ENCODE measurements at places on chromosomes 13 and 19.
A peak's percentile ranks its signal among the peaks of the same experiment; 100 is the strongest.

- no peaks in the 10 kb centered on the region for H3K4me1 ChIP-seq
- no peaks in the 10 kb centered on the region for H3K27me3 ChIP-seq
- no peaks in the 10 kb centered on the region for H3K36me3 ChIP-seq
Measured at GRCh38 chr13:80334597-80335260, 6.2 kb downstream of the SPRY2 start.

- H3K27me3 ChIP-seq = no peaks in the 10 kb centered on the region
- no peak overlapping the region for H3K27ac ChIP-seq
- H3K36me3 ChIP-seq = no peaks in the 10 kb centered on the region
- H3K4me1 ChIP-seq = no peaks in the 10 kb centered on the region
- DNase-seq = no peak
Measured at GRCh38 chr19:12043752-12044422, 8.4 kb upstream of the ZNF433 start.

- no peak overlapping the region for H3K4me3 ChIP-seq
- H3K4me1 ChIP-seq = no peaks in the 10 kb centered on the region
- DNase-seq = no peak
- H3K27ac ChIP-seq = no peak overlapping the region
- no peaks in the 10 kb centered on the region for H3K36me3 ChIP-seq
Measured at GRCh38 chr13:75788481-75788981, 152.4 kb downstream of the LMO7 start.

- peaks cover 33% of the 10 kb centered on the region for H3K4me1 ChIP-seq
- H3K36me3 ChIP-seq = peaks cover 70% of the 10 kb centered on the region
- H3K27me3 ChIP-seq = no peaks in the 10 kb centered on the region
- peak overlapping the region; percentile 97 for H3K4me3 ChIP-seq
Measured at GRCh38 chr19:12946092-12946721, 545 bp downstream of the RAD23A start.

- no peaks in the 10 kb centered on the region for H3K4me1 ChIP-seq
- no peaks in the 10 kb centered on the region for H3K27me3 ChIP-seq
- H3K27ac ChIP-seq = no peak overlapping the region
- no peak overlapping the region for H3K4me3 ChIP-seq
- no peak for DNase-seq
Measured at GRCh38 chr13:104759069-104759468, 1692.9 kb upstream of the SLC10A2 start.

DNA sequence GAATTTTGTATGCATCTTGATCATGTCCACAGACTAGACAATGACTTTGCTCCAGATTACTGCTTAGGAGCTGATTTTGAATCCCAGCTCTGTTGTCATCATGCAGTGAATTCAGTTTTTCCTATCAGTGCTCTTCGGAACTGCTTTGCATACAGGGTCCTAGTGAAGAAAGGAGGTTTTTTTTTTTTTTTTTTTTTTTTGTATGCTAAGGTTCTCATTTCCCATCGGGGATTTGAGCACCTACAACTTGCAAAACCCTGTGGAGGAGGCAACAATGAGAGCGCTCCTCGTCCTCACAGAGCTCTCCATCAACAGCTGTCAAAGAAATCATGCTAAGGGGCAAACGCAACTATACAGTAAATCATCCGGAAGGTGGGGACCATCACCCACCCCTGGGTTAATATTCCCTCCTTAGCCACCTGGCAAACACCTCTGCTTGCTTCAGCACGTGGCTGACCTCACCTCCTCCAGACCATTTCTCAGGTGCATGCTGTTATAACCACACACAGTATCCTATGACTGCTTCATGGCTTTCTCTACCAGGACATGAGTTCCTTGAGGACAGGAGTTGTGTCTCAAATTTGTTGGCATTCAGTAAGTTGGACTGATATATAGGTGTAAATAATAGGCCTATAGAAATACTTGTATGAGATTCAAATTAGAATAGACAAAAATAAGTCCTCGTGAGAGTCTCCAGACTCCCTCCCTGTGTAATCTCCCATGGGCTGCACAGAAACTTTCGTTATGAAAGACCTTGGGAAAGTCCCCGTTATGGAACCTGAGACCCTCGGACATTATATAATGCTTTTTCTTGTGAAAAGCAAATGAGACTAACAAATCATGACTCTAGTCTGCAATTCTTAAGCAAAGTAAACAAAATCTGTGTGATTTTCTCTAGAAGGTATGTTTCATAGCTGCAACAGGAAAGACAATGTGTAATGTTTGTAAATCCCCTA, 113.8 kb downstream of the KATNAL1 start:
- H3K36me3 ChIP-seq = no peaks in the 10 kb centered on the region
- DNase-seq = no peak
- H3K27ac ChIP-seq = no peak overlapping the region
- H3K27me3 ChIP-seq = no peaks in the 10 kb centered on the region

- H3K36me3 ChIP-seq = no peaks in the 10 kb centered on the region
- H3K4me1 ChIP-seq = no peaks in the 10 kb centered on the region
- H3K27ac ChIP-seq = no peak overlapping the region
Measured at GRCh38 chr13:43135516-43135915, 112.1 kb downstream of the DNAJC15 start.

DNA sequence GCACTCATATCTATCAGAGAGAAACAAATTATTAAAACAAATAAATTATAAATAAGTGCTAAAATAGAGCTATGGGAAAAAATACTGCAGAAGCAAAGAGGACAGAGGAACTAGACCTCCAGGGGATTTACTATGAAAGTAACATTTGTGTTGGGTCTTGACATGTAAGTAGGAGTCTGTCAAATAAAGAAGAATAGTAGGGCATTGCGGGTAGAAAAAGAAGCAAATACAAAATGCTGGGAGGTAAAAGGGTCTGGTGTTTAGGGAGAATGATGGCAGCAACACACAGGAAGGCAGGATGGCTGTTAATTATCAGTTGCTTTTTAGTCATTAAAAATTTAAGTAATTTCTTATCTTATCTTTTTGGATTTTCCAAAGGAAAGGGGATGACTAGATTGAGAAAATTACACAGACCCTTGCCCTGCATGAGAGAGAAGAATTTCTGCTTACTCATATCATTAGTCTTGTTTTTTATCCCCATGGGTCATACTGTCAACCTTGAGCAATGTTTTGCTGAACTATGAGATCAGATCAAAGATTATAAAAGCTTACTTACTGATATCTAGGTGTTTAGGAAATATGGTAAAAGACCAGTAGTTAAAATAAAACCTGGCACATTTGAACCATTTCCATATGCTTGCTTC, 472.7 kb downstream of the DIAPH3 start:
- DNase-seq = no peak
- H3K4me1 ChIP-seq = no peaks in the 10 kb centered on the region
- no peak overlapping the region for H3K27ac ChIP-seq
- no peaks in the 10 kb centered on the region for H3K36me3 ChIP-seq
- no peak overlapping the region for H3K4me3 ChIP-seq

- no peak overlapping the region for H3K27ac ChIP-seq
- peaks cover 13% of the 10 kb centered on the region for H3K27me3 ChIP-seq
- DNase-seq = no peak
- no peak overlapping the region for H3K4me3 ChIP-seq
- H3K36me3 ChIP-seq = peaks cover 12% of the 10 kb centered on the region
- H3K4me1 ChIP-seq = peaks cover 24% of the 10 kb centered on the region
Measured at GRCh38 chr13:113001241-113002140, 32.5 kb downstream of the MCF2L start.

All from central memory CD8-positive, alpha-beta T cell (primary cell).